ENCODE measurements at places on chromosomes 7 and 10.

DNA sequence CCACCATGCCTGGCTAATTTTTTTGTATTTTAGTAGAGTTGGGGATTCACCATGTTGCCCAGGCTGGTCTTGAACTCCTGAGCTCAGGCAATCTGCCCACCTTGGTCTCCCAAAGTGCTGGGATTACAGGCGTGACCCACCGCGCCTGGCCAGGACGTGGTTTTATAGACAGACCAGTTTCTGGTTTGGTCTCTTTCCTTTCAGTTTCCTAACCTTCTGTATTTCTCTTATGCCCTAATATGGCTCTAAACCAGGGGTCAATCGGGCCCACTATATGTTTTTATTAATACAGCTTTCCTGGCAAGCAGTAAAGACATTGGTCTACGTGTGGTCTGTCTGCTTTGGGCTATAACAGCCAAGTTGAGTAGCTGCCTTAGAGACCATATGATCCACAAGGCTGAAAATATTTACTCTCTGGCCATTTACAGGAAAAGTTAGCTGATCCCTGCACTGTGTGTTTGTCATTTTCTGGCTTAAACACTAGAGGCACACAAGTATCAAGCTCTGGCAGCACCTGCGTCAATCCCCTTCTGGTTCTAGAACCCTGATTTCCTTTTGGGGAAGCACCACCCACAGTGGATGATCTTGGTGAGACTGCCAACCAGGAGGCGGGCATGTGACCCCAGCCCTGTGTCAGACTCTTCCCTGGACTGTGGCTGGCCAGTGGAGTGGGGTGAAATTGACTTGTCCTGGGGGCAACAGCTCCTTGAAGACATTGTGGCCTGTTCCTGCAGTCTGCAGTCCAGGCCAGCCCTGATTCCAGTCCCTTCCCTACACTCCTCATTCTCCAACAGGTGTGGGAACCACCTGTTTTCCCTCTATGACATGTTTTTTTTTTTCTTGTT is 497.2 kb downstream of the PLXNA4 start:
- DNase-seq: no peak

- no peak for DNase-seq
Observed at GRCh38 chr10:125661941-125662515, 20.9 kb downstream of the TEX36 start.

GRCh38 chr7:118324790-118325449 is 100.4 kb downstream of the ANKRD7 start:
- no peak for DNase-seq

DNA sequence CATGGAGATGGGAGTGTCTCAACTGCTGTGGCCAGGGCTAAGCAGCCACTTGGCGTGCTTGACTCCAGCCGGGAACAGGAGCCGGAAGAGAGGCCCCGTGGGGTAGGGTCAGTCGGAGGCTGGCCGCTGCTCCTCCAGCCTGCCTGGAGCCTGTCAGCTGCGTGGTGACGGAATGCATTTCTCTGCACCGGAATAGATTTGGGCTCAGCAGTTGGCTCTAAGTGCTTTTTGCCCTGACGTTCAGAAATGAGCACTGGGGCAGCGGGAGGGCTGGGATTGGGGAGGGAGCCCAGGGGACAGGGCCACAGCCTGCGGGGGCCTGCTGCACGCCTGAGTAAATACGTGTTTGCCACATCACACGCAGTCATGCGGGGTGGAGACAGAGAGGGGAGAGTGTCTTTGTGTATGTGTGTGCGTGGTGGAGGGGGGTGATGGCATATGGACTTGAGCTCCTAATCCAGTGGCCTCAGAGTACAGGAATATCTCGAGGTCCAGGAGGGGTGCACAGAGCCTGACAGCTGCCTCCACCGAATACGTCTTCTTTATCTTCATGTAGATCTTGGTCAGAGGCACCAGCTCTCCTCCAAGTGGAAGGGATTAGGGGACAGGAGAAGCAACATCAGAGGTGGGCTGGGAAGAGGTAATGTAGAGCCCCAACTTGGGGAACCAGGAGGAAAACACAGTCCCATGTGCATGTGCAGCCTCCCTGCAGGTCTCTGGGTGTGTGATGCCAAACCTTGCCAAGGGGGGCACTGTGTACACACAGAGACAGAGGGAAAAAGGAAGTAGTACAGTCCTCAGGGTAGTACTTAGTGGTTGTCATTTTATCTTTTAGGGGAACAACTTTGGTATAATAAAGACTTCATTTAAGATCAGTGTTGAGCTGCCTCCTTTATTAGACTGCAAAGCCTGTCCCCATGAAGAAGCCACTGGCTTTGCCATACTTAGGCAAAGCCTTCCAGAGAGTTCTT is 151.4 kb downstream of the CDH23 start:
- DNase-seq: no peak

DNA sequence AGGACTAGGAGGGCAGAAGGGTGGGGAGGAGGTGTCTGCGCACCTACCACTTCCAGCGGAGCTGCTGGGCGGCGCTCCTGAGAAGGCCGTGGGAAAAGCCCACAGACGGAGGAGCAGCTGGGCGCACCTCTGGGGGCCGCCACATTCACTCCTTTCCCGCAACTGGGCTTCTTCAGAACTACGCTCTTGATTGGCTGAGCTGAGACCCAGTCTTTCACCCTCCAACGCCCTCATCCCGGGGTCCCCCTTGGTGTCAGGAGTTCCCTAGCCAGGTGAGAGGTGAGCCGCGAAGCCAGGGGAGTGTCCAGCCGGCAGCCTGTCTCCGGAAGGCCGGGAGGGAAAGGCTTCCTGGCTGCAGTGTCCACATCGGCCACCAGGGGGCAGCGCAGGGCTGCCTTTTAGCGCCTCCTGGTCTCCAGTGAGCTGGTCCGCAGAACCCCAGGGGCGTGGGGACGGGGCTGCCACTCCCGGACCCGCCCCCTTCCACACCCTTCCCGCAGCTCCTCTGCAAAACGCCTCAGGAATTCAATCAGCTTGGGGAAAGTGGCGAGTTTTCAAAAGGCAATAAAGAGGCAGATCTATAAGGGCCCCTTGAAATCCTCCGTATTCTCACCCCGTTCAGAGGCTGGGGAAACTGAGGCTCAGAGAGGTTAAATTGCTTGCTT is 98.8 kb downstream of the CHST15 start:
- DNase-seq: peak; percentile 52
